CD4-positive, alpha-beta T cell treated with Interleukin-1 beta for 1 hour (primary cell): ENCODE measurements at places on chromosomes 4 and X.
A peak's percentile ranks its signal among the peaks of the same experiment; 100 is the strongest.

DNA sequence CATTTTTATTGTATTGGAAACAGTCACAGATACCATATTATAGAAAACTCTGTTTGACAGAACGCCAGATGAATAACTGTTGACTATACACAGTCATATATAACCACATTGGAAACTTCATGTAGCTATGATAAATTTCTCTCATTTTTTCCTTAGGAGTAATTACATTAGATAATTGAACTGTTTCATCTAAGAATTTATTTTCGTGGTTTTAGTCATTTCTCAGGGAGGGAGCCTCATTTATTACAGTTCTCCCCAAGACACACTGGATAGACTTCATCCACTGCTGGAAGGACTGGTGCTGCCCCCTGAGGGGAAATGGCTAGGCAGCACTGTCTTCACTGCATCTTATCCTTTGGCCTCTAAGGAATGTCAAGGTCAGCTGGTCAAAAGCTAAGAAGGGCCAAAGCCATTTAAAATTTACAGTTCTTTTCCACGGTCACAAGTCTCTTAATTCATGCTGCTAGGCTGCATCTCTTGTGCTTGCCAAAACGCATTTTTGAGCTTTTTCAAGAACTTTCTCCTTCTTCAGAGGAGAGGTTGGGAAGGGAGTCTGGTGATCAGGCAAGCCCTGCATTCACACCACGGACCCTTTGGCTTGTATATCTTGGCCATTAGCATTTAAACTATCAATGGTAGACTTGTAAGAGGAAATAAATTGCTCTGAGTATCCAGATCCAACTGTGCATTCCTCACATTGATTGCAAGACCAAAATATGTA lies 145.1 kb downstream of the CBR4 start:
- DNase-seq, result no peak

- no peak for DNase-seq
These were observed 46.6 kb downstream of the RHOH start for GRCh38 chr4:40243386-40243948.

- DNase-seq, result no peak
These were observed 89.7 kb upstream of the KDR start for GRCh38 chr4:55215087-55215486.

GRCh38 chr4:98838977-98839618 lies 89.8 kb downstream of the EIF4E start:
- no peak for DNase-seq

GRCh38 chr4:99052902-99053301 lies 35.7 kb downstream of the ADH5 start:
- DNase-seq, result no peak

GRCh38 chr4:44848466-44848865 lies 122.1 kb upstream of the GNPDA2 start:
- DNase-seq, result no peak

DNA sequence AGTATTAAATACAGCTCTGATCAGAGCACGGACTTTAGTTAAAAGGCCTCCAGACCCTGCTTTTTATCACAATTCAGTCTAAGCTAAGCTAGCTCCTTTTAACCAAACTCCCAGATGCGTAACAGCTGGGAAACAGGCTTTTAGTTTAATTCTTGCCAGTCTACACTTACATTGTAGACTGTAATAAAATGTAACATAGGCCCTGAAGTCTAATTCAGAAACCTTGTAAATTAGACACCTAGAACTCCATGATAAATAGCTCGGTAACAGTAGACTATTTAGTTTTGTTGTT lies 20.1 kb downstream of the FBXO8 start:
- DNase-seq, result no peak

DNA sequence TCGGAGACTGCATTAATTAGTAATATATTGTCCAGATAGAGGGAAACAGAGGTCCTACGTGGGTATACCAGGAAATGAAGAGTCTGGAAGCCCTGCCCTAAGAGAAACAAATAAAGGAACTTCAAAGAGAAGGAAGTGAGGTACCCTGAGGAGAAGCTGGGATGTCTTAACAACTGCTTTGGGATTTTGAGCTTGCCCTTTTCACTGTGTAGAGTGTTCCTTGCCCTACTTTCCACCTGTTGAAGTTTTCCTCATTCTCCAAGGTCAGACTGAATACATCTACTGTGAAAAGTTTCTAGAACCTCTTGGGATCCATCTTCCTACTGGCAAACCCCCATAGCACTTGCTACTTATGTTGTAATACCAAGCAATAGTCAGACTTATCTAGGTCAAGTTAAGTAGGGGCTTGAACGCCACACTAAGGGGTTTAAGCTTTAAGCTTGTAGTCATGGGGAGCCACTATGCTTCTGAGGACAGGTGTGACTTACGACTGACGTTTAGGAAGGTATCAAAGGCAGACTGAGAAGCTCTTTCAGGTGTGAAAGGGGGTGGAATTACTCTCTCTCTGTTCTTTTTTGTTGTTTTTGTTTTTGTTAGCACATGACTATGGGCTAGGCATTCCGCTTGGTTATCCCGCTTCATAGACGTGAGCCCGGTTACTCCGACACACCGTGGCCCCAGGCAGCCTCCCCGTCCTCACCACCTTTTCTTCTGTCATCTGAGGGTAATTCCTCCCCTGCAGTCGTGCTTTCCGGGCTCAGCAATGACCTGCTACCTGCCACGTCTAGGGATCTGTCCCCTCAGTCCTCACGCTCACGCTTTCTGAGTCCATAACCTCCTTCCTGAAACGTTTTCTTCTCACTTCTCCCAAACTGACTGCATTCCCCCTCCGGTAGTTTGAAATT lies 959 bp upstream of the REST start:
- DNase-seq, result no peak

GRCh38 chr4:96833831-96834230 lies 993.9 kb downstream of the PDHA2 start:
- no peak for DNase-seq

DNA sequence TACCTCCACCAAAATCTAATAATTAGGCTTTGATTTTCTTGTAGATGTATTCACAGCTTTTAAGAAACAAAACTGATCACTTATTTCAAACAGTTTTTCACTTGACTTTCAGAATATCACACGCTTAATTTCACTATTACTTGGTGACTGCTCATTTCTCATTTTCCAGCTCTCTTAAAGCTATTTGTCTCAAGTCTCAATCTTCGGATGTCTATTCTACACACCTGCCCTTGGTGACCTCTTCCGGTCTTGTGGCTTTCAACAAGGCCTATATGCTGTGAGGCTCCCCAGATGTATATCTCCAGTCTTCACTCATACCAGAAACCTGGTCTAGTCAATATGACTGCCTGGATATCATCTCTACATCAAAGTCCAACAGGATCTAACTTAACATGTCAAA lies 34.9 kb upstream of the ANXA10 start:
- no peak for DNase-seq

- no peak for DNase-seq
These were observed 43.9 kb upstream of the PDLIM5 start for GRCh38 chr4:94407846-94408245.

DNA sequence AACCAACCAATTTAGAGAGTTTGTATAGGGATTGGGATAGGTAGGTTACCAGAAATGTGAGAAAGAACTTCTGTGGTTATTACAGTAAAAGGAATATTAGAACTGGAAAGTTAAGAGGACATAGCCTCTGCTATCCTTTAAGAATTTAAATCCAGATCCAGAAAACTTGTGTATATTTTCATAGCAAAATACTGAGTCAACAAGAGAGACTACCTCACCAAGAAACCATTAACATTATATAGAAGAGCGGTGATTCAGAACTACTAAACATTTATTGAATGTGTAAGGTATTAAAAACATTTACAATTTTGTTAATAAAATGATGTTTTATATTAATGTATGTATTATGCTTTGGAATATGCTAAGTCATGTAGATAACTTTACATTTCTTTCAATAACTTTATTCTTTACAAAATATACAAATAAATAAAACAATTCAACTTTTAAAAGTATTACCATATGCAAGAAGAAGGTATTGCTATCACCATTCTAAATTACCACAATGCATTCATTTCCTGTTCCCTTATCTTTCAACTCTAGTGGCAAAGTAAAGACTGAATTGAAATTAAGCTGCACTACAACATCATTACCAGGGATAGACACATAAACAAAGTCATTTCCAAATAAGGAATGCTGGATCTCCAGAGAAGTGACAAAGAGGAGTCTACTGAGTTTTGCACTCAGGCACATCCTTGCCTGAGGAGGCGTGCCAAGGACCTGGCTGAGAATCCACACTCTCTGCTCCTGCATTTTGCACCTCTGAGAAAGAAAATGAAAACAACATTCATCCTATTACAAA lies 6.1 kb upstream of the BDH2 start:
- DNase-seq, result no peak

GRCh38 chr4:109658871-109659410 lies 44.3 kb downstream of the CASP6 start:
- peak; percentile 27 for DNase-seq

- no peak for DNase-seq
These were observed 3.3 kb downstream of the RBM47 start for GRCh38 chr4:40626183-40626990.

- no peak for DNase-seq
These were observed 141.9 kb upstream of the ANXA3 start for GRCh38 chr4:78409612-78410202.

DNA sequence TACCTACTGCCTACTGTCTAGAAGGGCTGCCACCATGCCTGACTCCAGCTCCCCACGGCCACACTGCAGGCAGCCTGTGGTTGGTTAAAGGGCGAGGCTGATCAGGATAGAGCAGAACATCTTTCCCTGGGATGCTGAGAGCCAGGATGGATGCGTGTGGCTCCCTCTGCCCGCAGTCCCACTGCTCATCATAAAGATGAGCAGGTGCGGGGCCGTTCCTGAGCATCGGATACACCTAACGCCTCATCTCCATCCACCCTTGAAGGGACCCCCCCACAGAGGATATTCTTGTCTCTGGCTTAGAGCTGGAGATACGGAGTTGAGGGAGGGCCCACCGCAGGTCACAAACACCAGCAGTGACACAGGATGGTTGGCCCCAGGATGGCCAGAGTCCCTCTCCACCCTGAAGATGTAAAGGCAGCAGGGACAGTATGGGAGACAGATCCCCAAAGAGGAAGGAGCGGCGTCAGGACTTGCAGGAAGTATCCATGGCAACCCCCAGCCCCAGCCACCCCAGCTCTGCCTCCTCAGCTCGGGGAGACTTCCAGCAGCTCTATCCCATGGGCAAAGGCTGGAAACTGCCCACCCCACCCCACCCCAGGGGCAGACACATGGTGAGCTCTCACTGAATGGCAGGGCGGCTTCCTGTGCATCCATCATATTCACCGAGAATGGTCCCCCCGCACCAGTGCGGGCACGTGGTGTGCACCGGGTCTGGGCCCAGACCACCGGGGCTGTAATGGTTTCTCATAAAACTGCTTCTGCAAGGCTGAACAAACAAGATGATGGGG lies 19.3 kb downstream of the PPP2R2C start:
- no peak for DNase-seq

GRCh38 chrX:102976286-102976685 lies 39.2 kb downstream of the RAB40AL start:
- no peak for DNase-seq

DNA sequence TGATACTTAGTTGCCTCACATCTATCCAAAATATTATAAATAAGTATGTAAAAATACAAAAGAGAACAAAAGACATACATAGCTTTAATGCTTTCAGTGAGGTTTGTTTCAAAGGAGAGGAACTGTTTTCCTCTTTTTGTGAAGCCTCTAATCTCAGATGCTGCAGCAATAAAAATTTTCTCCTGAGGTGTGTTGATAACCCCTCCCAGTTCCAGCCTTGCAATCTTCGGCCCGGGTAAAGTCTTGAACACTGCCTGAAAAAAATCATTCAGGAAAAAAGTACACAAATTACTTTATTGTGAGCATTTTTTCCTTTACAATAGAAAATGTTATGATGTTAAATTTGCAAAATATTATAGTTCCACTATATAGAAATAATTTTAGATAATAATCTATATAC lies 8.8 kb downstream of the BBS7 start:
- DNase-seq, result no peak

DNA sequence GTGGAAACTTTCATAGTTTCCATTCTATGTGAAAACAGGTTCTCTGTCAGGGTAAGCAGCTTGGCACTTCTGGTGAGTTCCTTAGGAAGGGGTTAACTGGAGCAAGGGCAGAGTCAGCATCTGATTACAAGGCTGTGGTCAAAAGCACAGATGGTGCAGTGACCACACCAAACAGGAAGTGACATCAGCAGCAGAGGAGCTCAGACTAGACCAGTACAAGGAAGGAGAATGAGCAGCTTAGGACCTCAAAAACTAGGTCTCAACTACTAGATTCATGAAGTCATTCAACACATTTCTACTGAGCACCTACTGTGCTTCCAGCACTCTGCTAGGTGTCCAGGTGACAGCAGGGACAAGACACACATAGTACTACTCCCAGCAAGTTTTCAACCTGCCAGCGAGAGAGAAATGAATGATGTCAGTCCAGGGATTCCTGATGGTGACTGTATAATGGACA lies 130.2 kb downstream of the AMELX start:
- DNase-seq, result peak; percentile 27

DNA sequence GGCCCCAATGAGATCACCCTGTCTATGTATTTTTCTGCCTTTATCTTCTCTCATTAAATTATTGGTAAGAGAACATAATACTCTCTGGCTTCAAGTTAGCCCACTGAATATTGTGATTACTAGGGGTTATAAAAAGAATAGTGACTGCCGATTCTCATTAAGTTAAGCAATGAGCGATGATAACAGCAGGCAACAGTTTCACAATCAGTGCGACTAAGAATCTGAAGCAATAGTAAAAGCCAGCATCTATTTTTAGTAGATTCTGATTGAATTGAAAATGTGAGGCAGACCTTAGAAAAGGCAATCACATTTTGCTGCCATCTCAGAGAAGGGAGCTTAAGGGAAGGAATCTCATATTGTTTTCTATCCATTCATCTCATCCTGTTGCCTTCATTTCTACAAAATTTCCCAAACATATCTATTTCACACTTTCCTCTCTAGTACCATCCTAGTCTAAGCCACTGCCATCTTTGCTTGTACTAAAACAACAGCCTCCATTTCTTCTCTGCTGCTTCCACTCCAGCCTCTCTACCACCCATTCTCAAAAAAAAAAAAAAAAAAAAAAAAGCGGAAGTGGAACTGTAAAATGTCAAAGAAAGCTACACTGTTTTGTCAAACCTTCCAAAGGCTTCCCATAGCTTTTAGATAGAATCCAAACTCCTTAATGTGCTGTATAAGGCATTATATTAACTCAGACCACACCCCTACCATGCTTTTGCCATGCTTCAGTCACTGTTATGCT lies 17.4 kb downstream of the GABRA4 start:
- no peak for DNase-seq

GRCh38 chrX:119391279-119391678 lies 7.9 kb upstream of the SLC25A43 start:
- no peak for DNase-seq

DNA sequence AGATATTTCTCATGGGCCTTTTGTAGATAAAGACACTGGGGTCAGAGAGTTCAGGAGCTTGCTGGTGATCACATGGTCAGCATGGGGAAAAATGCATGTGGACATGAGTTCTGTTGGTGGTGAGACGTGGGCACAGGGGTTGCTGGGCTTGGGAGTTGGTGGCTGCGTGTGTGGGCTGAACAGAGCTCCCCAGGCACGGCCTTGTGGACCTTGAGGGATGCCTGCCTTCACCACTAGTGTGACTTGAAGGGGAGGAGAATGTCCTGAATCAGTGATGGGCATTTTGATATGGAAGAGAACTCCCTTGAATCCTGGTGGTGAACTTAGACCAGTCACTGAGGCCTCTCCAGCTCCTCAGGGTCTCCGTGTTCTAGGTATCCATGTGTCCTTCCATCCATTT lies 8.9 kb downstream of the CD99 start:
- DNase-seq, result no peak

GRCh38 chrX:49106930-49107329 lies 16.6 kb downstream of the GPKOW start:
- no peak for DNase-seq
